GM06990 (cell line): ENCODE measurements at places on chromosomes 12 and 14.

DNA sequence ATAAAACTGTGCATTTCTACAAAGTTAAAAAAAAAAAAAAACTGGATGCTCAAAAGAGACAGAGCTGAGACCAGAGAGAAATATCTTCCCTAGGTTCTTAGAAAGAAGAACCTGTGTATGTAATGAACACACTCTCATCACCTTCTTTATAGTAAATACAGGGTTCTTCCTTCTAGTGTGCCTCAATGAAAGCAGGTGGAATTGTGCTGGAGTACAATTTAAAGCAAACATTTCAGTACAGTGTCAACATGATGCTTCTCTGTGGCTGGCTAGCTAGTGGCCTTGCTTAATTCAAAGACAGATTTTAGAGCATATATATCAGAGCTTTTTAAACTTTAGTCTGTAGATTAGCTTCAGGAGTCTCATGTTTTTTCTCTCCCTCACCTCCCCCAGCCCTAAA, 249.8 kb upstream of the ARHGAP5 start:
- no peak for DNase-seq

DNA sequence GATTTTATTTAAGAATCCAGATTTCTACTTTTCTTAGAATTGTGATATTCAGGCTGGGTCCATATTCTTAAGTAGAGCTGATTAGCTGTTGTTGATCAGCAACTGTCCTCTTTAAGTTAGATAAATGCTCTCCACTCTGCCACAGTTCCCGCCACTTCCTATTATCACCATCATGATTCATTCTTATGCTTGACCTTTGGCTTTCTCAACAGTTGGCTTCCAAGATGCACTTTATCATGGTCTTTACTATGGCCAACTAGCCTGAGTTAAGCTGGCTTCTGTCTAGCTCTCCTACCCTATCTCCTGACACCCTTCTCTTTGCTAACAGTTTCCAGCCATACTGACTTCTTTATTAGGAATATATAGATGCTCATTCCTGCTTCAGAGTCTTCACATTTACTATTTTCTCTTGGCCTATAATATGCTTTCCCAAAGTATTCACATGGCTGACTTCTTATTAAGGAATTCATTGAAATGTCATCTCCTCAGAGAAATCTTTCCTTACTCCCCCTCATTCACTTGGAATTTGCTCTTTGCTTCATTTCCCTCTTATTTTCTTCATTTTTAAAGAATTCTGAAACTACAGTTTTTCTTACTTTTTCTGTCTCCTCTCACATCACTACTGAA, 149.0 kb upstream of the IGF1 start:
- DNase-seq, result no peak

DNA sequence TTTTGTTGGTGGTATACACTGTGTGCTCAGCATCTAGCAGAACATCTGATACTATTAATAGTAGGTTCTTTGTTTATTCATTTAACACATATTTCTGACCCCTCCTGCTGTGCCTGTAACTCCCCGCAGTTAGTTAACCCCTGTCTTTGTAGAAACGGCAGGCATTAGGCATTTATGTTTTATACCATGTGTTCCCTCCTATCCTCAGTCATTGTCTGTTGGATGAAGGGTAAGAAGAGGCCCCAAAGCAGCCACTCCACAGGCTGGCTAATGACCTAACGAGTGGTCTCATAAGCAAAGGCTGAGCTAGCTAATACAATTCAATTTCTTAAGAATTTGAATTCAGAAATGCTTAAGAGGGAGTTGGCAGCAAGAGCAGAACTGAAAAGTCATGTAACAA, 170.8 kb downstream of the TMX1 start:
- DNase-seq, result no peak

- DNase-seq, result no peak
Measured at GRCh38 chr14:105363847-105364708, 34.3 kb upstream of the TEX22 start.

GRCh38 chr14:93269341-93270068, 62.4 kb downstream of the UBR7 start:
- no peak for DNase-seq

GRCh38 chr14:71524320-71524982, 407.8 kb upstream of the RGS6 start:
- DNase-seq, result peak; percentile 51

GRCh38 chr12:126547905-126548304, 1482.7 kb downstream of the AACS start:
- no peak for DNase-seq

GRCh38 chr12:123120452-123121166, 30.3 kb downstream of the PITPNM2 start:
- DNase-seq, result no peak

- no peak for DNase-seq
Measured at GRCh38 chr14:77601846-77602619, 14.4 kb downstream of the SPTLC2 start.

DNA sequence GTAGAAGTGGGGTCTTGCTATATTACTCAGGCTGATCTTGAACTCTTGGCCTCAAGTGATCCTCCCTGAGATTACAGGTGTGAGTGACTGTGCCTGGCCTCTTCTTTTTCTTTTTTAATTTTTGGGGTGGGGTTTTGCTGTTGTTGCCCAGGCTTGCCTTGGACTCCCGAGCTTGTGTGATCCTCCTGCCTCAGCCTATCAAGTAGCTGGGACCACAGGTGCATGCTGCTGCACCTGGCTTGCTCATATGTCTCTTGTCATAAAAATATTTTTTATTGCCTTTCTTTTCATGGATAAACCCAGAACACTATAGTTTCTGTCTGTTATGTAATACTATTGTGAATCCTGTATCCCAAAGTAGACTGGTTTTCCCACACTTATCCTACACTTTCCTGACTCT, 26.0 kb downstream of the SCYL2 start:
- no peak for DNase-seq

GRCh38 chr12:64678248-64678647, 68.0 kb downstream of the RASSF3 start:
- DNase-seq, result no peak

- DNase-seq, result no peak
Measured at GRCh38 chr12:121719926-121720414, 7.4 kb downstream of the TMEM120B start.

GRCh38 chr12:21657326-21658077, at the start of gene LDHB:
Gene LDHB (minus strand): TSS chr12:21657842. CDS start chr12:21654671, 3,171 bp downstream.
- DNase-seq, result peak; percentile 90

DNA sequence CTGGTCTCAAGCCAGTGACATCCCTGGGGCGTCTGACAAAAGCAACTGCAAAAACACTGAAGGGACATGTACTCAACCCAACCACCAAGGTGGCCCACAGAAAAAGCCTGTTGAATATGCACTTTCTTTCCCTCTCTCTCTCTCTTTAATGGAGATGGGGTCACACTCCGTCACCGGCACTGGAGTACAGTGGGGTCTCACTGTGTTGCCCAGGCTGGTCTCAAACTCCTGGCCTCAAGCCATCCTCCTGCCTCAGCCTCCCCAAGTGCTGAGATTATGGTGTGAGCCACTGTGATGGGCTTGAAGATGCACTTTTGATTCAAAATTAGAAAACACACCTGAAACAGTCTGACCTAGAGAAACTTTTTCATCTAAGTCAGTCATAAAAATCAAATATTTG, 7.2 kb upstream of the CD27 start:
- no peak for DNase-seq

DNA sequence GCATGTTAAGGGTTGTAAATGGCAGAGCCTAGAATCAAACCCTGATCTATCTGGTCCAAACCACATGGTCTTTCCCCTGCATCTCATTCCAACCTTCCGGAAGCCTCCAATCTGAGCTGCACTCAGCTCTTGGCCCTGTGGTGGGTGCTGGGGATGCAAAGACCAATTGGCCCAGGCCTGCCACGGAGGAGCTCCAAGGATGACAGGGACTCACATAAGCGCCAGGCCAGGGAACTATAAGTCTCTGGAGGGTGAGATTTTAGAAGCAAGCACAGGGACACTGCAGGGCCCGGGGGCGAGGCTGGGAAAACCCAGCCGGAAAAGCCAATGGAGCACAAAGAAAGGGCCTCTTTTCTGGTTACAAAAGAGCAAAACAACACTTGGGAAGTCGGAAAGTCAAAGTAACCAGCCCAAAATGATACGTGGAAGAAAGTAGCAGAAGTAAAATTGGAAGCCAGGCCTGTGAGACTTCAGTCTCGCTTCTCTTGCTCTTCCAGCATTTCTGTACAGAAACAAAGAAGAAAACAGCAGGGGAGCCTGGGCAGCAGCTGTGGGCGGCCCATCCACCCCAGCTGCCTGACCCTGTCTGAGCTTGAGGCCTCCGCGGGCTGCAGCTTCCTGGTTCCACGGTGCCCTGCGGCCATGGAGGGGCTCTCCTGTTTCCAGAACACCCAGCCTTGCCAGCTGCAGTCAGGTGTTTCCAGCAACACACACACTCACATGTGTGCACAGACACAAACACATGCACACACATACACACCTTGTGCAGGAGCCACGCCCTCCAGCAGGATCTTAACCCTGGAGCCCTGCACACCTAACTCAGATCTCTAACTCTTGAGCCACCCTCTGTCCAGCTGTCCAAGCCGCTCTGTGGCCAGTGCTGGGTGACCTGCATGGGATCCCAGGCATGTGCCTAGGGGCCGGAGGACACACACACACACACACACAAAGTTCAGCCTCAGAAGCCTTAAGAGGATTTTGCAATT, 178.2 kb downstream of the BCL11B start:
- no peak for DNase-seq

DNA sequence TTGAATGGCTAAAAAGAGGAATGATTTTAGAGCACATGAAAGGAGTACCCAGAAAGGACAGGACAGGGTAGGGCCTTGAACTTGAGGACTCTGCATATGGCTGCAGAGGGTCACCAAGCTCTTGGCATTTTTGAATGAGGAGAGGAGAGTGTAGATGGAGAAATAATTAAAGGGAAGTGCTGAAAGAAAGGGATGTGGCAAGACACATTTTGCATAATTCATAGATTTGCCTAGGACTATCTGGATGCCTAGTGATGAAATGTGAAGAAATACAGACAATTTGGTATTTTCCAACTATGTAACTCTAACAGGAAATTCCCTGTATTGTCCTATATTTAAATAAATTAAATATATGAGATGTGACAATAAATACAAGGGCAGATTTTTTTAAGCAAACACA, 27.5 kb upstream of the MDM1 start:
- no peak for DNase-seq

GRCh38 chr12:3304436-3305165, 186.4 kb upstream of the PRMT8 start:
- DNase-seq, result no peak

- no peak for DNase-seq
Measured at GRCh38 chr12:122882908-122883558, 12.9 kb downstream of the VPS37B start.

GRCh38 chr12:14238221-14238792, 127.2 kb upstream of the ATF7IP start:
- DNase-seq, result no peak

DNA sequence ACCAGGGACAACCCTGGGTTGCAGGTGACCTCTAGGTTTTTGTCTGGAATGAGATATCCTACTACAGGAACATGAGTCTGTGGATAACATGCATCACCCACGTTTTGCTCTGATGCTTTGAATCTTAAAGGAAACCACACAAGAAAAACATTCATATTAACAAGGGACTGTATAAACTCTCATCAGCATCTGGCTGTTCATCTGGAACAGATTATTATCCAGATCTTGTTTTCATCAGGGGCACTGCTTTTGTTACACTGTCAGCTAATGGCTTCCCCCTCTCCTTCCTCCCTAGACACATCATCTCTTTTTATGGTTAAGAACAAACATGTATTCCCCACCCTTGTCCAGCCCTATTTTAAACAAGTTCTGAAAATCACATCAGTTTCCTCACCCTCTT, 1095.7 kb downstream of the AACS start:
- no peak for DNase-seq

GRCh38 chr12:6313326-6313940, 3.0 kb downstream of the PLEKHG6 start:
- DNase-seq, result no peak

DNA sequence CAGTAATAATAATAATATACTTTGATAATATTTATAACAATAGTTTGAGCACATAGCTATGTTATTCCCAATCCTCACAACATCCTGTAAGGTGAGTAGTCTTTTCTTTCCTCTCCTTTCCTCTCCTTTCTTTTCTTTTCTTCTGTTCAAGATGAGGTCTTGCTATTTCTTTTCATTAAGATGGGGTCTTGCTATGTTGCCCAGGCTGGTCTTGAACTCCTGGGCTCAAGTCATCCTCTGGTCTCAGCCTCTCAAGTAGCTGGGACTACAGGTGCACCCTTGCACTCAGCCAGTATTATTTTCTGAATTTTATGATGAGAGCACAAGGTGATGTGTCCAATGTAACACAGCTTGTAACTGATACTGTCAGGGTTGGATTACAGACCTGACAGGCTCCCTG, 134.6 kb downstream of the OTOGL start:
- no peak for DNase-seq

- DNase-seq, result no peak
Measured at GRCh38 chr12:40225337-40225983, 663 bp downstream of the LRRK2 start.

DNA sequence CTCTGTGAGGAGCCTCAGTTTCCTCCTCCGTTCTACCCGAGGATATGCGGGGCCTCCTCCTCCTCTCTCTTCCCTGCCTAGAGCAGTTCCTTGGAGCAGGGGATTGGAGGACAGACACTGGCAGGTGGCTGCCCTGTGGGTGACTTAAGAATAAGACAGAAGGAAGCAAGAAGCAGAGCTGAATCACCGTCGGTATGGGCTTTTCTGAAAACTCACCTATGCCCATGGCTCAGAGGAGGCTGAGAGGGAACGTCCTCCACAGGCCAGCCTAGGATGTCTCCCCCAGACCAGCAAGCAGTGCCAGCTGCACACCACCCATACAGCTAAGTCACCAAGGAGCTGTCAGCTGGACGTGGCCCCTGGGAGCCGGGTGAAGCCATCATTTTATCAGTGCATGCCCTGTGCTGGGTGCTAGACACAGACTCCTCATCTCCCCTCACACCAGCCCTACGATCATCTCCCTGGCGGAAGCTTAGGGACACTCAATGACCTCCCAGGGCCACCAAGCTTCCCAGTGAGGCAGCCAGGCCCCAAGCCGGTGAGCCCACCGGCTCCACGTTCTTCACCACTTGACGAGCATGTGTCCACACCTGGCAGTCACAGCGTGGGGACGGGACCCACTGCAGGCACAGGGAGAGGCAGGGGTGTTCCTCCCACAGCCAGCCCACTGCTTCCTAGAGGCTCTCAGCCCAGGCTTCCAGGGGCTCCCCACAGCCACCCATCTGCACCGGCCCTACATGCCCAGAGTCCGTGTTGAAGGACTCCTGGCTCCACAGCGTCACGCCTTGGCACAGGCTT, 21.4 kb downstream of the ITPK1 start:
- no peak for DNase-seq

GRCh38 chr12:25320123-25321006, 69.6 kb upstream of the KRAS start:
- peak; percentile 50 for DNase-seq

GRCh38 chr12:73863546-73863945, 674.1 kb upstream of the ATXN7L3B start:
- no peak for DNase-seq

- no peak for DNase-seq
Measured at GRCh38 chr12:16187660-16188059, 89.8 kb downstream of the SLC15A5 start.
